ENCODE measurements at places on chromosomes 6 and 20. TPM values are rescaled to one million over a fixed set of nuclear protein-coding genes. Genes with fewer than 3 reads are reported as not detected.

Gene SLC17A2
- not detected for total RNA-seq

Gene MATN4
- total RNA-seq = 0.11 TPM

Gene CNR1
- total RNA-seq = not detected

Gene PRSS16
- 0.11 TPM for total RNA-seq

Gene MOXD1
- total RNA-seq = 44.4 TPM

Gene SPEF1
- 0.25 TPM for total RNA-seq

Gene BHLHE23
- not detected for total RNA-seq

Gene GABRR2
- total RNA-seq = 0.11 TPM

Gene FAM209B
- not detected for total RNA-seq

Gene SLC17A1
- not detected for total RNA-seq

Gene SLC16A10
- total RNA-seq = 0.33 TPM

Gene GHRH
- total RNA-seq = not detected

Gene SFTA2
- not detected for total RNA-seq

Gene CLDN20
- total RNA-seq = not detected

Gene CDC40
- total RNA-seq = 24.7 TPM

Gene MCHR2
- total RNA-seq = not detected

Gene KIAA0408
- 1.5 TPM for total RNA-seq

Gene PSMB1
- total RNA-seq = 409 TPM

Gene ZSCAN23
- 6.3 TPM for total RNA-seq

Gene TAAR1
- total RNA-seq = not detected

Gene OPRL1
- 1.1 TPM for total RNA-seq

Gene PRND
- total RNA-seq = 0.12 TPM

Gene CD83
- 1.2 TPM for total RNA-seq

Gene TRIM10
- total RNA-seq = not detected
